Uterine smooth muscle cell (primary cell): ENCODE measurements at places on chromosomes 11 and 22. TPM values are rescaled to one million over a fixed set of nuclear protein-coding genes. Genes with fewer than 3 reads are reported as not detected.

The GSTT2 gene
- total RNA-seq, result 1.00 and 1.1 TPM in 2 replicates

The REXO2 gene
- total RNA-seq, result 188 and 333 TPM in 2 replicates

The KCNK7 gene
- 0.11 TPM in 1 of 2 replicates, not detected in the other for total RNA-seq

The HEPHL1 gene
- total RNA-seq, result 0.11 TPM in 1 of 2 replicates, not detected in the other

The NOX4 gene
- total RNA-seq, result 4.0 and 6.7 TPM in 2 replicates

The MRGPRX4 gene
- total RNA-seq, result not detected in 2 replicates

The TPH1 gene
- 0.11 and 0.12 TPM in 2 replicates for total RNA-seq

The METTL15 gene
- 19.7 and 23.9 TPM in 2 replicates for total RNA-seq

The ELMOD1 gene
- total RNA-seq, result 1.00 and 1.1 TPM in 2 replicates

The LARGE1 gene
- 27.2 and 41.1 TPM in 2 replicates for total RNA-seq

The POLR2L gene
- total RNA-seq, result 54.9 and 64.4 TPM in 2 replicates

The SERPIND1 gene
- not detected in 2 replicates for total RNA-seq

The OR10A5 gene
- total RNA-seq, result not detected in 2 replicates

The IFTAP gene
- 26.9 and 32.9 TPM in 2 replicates for total RNA-seq

The CEP57 gene
- 65.7 and 79.5 TPM in 2 replicates for total RNA-seq

The SMTNL1 gene
- total RNA-seq, result not detected in 2 replicates

The MPZL3 gene
- total RNA-seq, result 0.62 and 1.8 TPM in 2 replicates

The PRRG4 gene
- total RNA-seq, result 0.12 and 0.22 TPM in 2 replicates

The PKDREJ gene
- total RNA-seq, result not detected in 2 replicates

The NPAS4 gene
- not detected in 2 replicates for total RNA-seq

The RASGRP2 gene
- total RNA-seq, result 0.33 and 1.2 TPM in 2 replicates

The FAT3 gene
- 6.2 and 15.2 TPM in 2 replicates for total RNA-seq

The SHANK2 gene
- 1.9 and 2.8 TPM in 2 replicates for total RNA-seq

The PGA5 gene
- not detected in 2 replicates for total RNA-seq

The SPDYC gene
- total RNA-seq, result not detected in 2 replicates

The PGA4 gene
- not detected in 2 replicates for total RNA-seq

The GAB4 gene
- total RNA-seq, result not detected in 2 replicates

The MRGPRX3 gene
- total RNA-seq, result 0.12 TPM in 1 of 2 replicates, not detected in the other

The KCTD14 gene
- 0.62 and 1.00 TPM in 2 replicates for total RNA-seq

The CCDC116 gene
- 0.22 and 0.25 TPM in 2 replicates for total RNA-seq

The TUB gene
- 8.9 and 16.7 TPM in 2 replicates for total RNA-seq

The SSRP1 gene
- 79.5 and 155 TPM in 2 replicates for total RNA-seq

The LIMK2 gene
- total RNA-seq, result 20.8 and 23.4 TPM in 2 replicates

The GRK3 gene
- 2.2 and 3.1 TPM in 2 replicates for total RNA-seq

The ZBED4 gene
- total RNA-seq, result 10.1 and 11.2 TPM in 2 replicates

The CHRDL2 gene
- total RNA-seq, result not detected in 2 replicates
